ENCODE measurements at places on chromosomes 13 and 19. TPM values are rescaled to one million over a fixed set of nuclear protein-coding genes. Genes with fewer than 3 reads are reported as not detected.
A peak's percentile ranks its signal among the peaks of the same experiment; 100 is the strongest.

Gene C13orf42
- not detected for total RNA-seq

Gene COL5A3
- total RNA-seq = not detected

- no peak for DNase-seq
Measured at GRCh38 chr19:23222998-23223652, 27.1 kb downstream of the ZNF724 start.

GRCh38 chr19:507286-508203 lies at the start of gene TPGS1:
Gene TPGS1 (plus strand): TSS chr19:507497. CDS start chr19:507507, 10 bp downstream.
- peak; percentile 88 for DNase-seq

- no peak for DNase-seq
Measured at GRCh38 chr19:29881386-29881785, 60.7 kb upstream of the URI1 start.

DNA sequence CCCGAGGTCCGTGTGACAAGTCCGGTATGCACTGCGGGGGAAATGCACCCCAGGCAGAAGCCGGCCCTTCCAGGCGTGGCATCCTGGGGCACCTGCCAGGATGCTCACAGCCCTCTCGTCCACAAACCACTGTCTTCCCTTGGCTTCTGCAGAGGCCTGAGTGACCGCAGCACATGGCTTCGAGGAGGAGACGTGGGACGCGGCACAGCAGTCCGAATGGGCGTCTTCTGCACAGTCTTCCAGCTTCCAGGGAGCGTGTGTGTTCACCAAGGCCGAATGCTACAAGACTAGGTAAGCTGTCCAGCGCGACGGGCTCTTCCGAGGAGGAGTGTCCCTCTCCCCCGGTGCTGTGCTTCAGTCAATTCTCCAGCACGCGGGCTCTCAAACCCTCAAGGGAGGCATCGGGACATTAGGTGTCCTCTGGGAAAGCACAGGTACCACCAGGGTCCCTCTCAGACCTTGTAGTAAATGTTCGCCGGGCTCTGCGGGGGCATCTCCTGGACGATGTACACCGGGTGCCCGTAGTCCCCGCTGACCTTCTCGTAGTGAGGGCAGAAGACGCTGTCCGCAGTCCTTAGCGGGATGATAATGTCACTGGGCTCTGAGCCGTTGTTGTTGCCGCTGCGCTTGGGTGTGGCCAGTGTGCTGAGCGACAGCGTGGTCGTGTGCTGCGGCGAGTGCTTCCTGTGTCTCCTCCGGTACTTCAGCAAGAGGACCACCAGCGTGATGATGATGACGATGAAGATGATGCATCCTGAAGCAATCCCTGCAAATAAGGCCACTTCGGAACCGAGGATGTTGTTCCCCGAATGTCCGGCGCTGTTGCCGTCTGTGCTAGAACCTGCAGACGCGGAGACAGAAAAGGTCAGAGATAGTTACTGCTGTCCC lies 42.6 kb downstream of the EFNB2 start:
- DNase-seq = no peak

GRCh38 chr19:30855442-30855841 lies 483.3 kb downstream of the ZNF536 start:
- DNase-seq = no peak

GRCh38 chr19:32887572-32888215 lies 18.1 kb upstream of the SLC7A9 start:
- no peak for DNase-seq

DNA sequence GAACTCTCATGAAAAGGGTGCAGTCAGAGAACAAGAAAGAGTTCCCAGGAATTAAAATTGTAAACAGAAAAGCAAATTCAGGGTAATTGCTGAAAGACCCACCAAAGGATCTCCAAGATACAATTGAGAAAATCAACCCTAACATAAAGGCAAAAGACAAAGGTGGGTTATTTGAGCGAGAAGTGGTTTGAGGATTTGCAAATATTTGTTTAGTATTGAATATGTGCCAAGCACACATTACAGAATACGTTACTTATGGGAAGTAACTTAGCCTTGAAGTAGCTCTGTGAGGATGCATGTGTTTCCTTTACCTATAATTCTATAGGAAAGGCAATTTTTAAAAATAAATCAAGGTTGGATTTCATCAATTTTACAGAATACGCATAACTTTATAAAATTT lies 10.0 kb upstream of the CEACAM21 start:
- no peak for DNase-seq

- DNase-seq = no peak
Measured at GRCh38 chr19:41311072-41311471, 1.1 kb downstream of the CCDC97 start.

Measured in activated naive CD8-positive, alpha-beta T cell treated with anti-CD3 and anti-CD28 coated beads for 36 hours (primary cell).